ENCODE measurements at places on chromosomes 12 and 14. TPM values are rescaled to one million over a fixed set of nuclear protein-coding genes. Genes with fewer than 3 reads are reported as not detected.

The LRR1 gene
- 48.4 TPM for total RNA-seq

The ARPC3 gene
- total RNA-seq: 208 TPM

The CEP83 gene
- total RNA-seq: 17.6 TPM

The ZNF219 gene
- 4.5 TPM for total RNA-seq

The MGAT4C gene
- total RNA-seq: not detected

The MUCL1 gene
- 11.3 TPM for total RNA-seq

- H3K27ac ChIP-seq: no peak overlapping the region
- no peaks in the 10 kb centered on the region for H3K27me3 ChIP-seq
- H3K36me3 ChIP-seq: peaks cover 6% of the 10 kb centered on the region
- no peak overlapping the region for H3K4me3 ChIP-seq
- DNase-seq: no peak
These were observed 129.1 kb downstream of the PLXNC1 start for GRCh38 chr12:94277426-94278000.

GRCh38 chr12:916240-916639 lies 33.3 kb downstream of the RAD52 start:
- no peak for DNase-seq
- peaks cover 10% of the 10 kb centered on the region for H3K36me3 ChIP-seq
- H3K27me3 ChIP-seq: no peaks in the 10 kb centered on the region
- peaks cover 16% of the 10 kb centered on the region for H3K4me1 ChIP-seq
- peak overlapping the region; percentile 59 for H3K4me3 ChIP-seq

DNA sequence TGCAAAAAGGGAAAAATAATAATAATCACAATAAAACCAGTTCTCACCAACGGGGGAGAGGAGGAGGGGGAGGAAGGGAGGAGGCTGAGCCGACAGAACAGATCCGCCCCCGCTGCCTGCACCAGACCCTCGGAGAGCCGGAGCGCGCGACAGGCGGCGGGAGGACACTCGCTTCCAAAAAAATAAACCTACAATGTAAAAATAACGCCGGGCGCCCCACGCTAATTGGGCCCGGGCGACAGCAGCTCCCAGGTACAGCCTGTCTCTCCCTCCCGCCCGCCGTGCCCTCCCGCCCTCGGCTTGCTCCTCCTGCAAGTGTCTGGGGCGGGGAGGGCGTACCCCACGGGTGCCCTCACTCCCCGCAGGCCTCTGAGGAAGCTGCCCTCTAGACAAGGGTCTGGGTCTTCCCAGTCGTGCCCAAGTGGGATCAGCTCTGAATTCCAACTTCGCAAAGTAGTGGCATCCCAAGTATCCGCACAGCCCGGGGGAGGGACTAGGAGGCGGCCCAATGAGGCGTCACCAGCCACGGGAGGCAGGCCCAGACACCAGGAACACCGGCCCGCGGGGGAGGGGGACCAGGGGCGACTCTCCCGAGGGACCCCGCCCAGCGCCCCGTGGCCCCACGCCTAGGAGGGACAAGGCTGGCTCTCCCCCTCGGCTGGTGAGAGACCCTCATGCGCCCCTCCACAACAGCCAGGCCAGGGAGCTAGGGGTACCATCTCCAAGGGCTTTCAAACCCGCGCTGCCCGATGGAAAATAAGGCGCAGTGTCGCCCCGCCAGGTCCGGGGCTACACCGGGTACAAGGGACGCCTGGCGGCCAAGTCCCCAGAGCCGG lies 1.0 kb downstream of the NCOR2 start:
- no peak overlapping the region for H3K27ac ChIP-seq
- peak overlapping the region; percentile 84 for H3K4me3 ChIP-seq
- H3K4me1 ChIP-seq: peaks cover 1% of the 10 kb centered on the region
- H3K27me3 ChIP-seq: no peaks in the 10 kb centered on the region

- no peak for DNase-seq
- no peaks in the 10 kb centered on the region for H3K4me1 ChIP-seq
- H3K36me3 ChIP-seq: no peaks in the 10 kb centered on the region
- H3K27me3 ChIP-seq: peaks cover 9% of the 10 kb centered on the region
- H3K4me3 ChIP-seq: no peak overlapping the region
These were observed 9.2 kb downstream of the NOS1 start for GRCh38 chr12:117352206-117352605.

DNA sequence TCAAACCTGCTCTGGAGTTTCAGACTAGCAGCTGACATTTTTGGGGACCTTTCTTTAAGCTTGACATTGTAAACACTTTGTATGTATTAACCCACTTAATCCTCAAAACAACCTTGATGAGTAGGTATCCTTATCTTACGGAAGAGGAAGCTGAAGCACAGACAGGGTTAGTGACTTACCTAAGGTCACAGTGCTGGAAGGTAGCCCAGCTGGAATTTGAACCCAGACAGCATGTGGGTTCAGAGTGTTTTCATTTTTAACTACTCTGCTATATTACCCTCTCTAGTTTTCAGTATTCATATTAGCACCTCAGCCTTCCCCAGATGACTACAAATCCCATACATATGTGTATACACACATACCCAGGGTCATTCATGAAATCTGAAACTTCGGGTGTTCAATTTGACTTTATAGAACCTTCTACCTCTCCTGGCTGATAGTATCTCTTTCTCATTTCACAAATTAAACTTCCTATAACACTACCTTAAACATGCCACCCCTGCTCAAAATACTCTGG lies 13.9 kb downstream of the LPCAT3 start:
- H3K4me1 ChIP-seq: peaks cover 4% of the 10 kb centered on the region
- H3K36me3 ChIP-seq: no peaks in the 10 kb centered on the region
- no peaks in the 10 kb centered on the region for H3K27me3 ChIP-seq

DNA sequence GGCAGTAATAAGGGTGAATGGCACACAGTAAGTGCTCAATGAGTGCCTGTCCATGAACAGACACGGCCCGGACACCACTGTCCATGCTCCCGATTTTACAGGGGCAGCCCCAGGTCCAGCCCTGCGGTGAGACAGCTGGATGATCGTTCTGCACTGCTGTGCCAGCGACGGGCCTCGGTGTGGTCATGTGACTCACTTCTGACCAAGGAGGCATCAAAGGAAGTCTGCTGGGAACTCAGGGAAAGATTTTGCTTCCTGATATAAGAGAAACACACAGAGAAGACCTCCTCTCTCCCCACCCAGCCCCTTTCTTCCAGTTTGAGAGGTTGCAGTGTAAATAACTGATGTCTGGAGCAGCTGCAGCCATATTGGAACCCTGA lies 126.6 kb downstream of the SCARB1 start:
- no peak overlapping the region for H3K27ac ChIP-seq
- H3K36me3 ChIP-seq: no peaks in the 10 kb centered on the region
- DNase-seq: no peak
- no peak overlapping the region for H3K4me3 ChIP-seq
- H3K27me3 ChIP-seq: peaks cover 16% of the 10 kb centered on the region

- DNase-seq: no peak
- peaks cover 14% of the 10 kb centered on the region for H3K27me3 ChIP-seq
- no peak overlapping the region for H3K4me3 ChIP-seq
- no peaks in the 10 kb centered on the region for H3K4me1 ChIP-seq
These were observed 678.4 kb downstream of the MED13L start for GRCh38 chr12:115598871-115599811.

GRCh38 chr14:72010474-72010873 lies 78.2 kb downstream of the RGS6 start:
- no peak overlapping the region for H3K4me3 ChIP-seq
- no peak overlapping the region for H3K27ac ChIP-seq
- peaks cover 20% of the 10 kb centered on the region for H3K27me3 ChIP-seq
- no peak for DNase-seq
